ENCODE measurements at places on chromosomes 4 and X. TPM values are rescaled to one million over a fixed set of nuclear protein-coding genes. Genes with fewer than 3 reads are reported as not detected.

Gene DNAAF6
- not detected for total RNA-seq

Gene YY2
- total RNA-seq: 2.5 TPM

Gene FGB
- not detected for total RNA-seq

Gene RAB41
- not detected for total RNA-seq

Gene FOXO4
- total RNA-seq: 21.5 TPM

GRCh38 chr4:167032871-167033270 is 201.4 kb downstream of the SPOCK3 start:
- DNase-seq: no peak

Gene FGFBP1
- not detected for total RNA-seq

- DNase-seq: peak; percentile 52
Measured at GRCh38 chr4:7779432-7779768, 160.3 kb downstream of the AFAP1 start.

DNA sequence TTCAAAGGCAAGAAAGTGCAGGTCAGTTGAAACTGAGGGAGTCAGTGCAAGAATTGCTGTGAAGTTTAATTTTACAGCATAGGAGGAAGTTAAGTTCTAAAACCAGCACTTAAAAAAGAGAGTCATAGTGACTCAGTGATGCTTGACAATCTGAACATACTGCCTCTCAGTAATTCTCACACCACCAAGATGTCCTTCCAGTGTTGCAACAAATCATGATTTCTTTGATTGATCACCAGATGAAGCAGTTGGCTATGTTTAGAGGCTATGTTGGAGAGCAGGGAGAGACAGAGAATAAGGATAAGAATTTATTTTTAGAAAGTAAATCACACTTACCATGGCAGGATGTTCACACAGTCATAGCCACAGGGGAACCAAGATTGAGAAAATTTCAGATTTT is 13.2 kb downstream of the TRIM2 start:
- no peak for DNase-seq

Gene ATP1B4
- not detected for total RNA-seq
